Urinary bladder (tissue), 4 donors: ENCODE measurements at places on chromosomes 2 and 18. TPM values are rescaled to one million over a fixed set of nuclear protein-coding genes. Genes with fewer than 3 reads are reported as not detected.

UGT1A7 gene
- 0.08 TPM for polyA plus RNA-seq

KCNJ3 gene
- polyA plus RNA-seq: 0.52 TPM

UGT1A8 gene
- polyA plus RNA-seq: 0.56 TPM

SUCLG1 gene
- polyA plus RNA-seq: 142 TPM

HNMT gene
- polyA plus RNA-seq: 44.7 TPM
